Hippocampal formation (tissue), 2 donors: ENCODE measurements at places on chromosomes 3 and 15.
A peak's percentile ranks its signal among the peaks of the same experiment; 100 is the strongest.

DNA sequence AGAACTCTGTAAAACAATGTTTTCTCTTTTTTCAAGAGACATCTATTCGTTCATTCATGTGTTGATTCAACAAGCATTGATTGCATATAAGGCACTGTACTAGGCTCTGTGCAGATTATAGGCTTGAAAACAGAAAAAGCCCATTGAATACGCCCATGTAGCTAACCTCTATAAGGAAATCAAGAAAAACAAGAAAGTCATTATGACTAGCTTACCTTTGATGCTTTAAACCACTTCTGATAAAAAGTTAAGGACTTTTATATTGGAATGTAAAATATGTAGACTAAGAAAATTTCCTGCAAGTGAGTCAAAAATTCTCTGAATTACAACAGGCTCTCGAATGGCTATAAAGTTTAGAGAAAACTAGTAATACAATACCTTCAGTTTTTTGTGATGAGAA, 92.5 kb downstream of the BDH1 start:
- DNase-seq, result no peak

DNA sequence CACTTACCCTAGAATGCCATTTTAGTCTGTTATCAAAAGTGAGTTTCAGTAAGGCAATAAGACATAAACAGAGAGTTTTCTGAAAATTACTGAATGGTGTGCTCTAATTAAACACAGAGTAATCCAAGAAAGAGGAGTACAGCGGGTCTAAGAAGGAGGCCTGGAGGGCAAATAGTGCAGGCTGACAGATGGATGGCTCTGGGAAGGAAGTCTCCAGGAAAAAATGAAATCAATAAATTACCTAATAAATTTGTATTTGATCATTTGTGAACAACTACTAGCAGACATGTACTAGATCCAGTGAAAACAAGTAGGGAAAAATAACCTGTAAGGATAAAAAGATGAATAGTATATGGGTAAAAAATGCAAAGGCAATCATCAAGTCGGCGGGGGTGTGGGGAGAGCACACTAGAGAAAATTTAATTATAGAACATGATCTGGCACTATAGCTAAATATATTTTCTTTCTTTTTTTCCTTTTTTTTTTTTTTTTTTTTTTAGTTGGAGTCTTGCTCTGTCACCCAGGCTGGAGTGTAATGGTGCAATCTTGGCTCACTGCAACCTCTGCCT, 22.6 kb upstream of the GPD1L start:
- no peak for DNase-seq

GRCh38 chr15:80580536-80581260, 114.4 kb upstream of the ABHD17C start:
- DNase-seq, result no peak

DNA sequence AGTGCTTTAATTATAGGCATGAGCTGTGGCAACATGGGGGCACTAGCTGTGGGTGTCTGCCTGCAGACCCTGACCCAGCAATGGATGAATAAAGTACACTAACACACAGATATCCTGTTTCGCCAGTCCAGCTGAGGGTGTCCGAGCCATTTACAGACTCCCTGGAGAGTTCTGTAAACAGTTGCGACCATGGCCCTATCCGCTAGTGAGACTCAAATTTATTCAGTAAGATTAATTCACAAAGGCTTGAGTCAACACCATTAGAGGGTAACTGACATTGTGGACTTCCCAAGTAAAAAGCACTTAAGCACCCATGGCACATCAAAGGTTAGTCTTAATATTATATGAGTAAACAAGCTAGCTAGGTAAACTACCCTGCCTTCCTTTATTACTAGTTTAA, 161.6 kb downstream of the TBL1XR1 start:
- DNase-seq, result no peak

DNA sequence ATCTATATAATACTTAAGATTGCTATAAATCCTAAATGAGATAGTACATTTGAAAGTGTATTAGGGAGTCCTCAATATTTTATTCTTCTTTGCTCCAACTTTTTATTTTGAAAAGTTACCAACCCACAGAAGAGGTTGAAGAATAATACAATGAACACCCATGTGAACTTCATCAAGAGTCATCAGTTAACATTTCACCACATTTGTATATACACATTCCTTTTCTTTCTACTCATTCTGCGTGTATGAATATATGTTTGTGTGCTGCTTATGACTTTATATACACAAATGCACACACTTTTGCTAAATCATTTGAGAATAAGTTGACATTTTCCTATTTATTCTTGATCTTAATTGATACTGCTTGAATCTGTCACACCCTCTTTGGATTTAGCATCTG, 193.3 kb upstream of the CGNL1 start:
- DNase-seq, result no peak

DNA sequence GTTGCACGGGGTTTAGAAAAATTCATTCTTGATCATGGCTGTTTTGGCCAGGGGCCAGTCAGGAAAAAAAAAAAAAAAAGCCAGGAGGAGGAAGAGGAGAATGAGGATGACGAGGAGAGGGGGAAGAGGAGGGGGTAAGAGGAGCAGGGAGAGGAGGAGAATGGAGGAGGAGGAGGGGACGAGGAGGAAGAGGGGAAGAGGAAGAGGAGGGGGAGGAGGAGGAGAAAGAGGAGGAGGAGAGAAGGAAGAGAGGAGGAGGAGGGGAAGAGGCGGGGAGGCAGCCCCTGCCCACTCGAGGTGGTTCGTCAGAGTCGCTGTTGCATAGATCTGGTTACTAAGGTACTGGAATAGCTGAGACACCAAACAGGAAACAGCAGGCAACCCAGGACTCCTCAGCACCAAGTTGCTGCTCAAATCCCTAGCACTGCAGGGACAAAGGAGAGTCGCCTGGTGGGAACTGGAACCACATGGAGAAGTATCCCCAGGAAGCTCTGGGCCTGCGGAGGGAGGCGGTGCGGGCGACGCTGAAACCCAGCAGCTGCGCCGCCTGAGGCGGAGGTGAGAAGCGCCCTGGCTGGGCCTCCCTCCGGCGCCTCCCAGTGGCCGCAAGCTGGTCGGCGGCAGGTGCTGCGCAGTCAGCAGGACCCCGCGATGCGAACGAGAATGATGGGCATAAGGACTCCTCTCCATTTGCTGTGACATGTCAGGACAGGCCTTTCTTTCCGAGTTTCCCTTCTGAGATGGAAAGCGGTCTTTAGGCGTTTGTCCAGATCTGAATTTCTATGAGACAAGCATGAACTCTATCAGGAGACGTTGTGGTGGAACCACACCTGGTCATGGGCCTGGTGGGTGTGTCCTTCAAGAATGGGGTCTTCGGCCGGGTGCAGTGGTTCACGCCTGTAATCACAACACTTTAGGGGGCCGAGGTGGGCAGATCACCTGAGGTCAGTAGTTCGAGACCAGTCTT, 17.5 kb downstream of the FAM240A start:
- peak; percentile 61 for DNase-seq

- no peak for DNase-seq
Observed at GRCh38 chr3:50289130-50289529, 3.1 kb downstream of the IFRD2 start.

DNA sequence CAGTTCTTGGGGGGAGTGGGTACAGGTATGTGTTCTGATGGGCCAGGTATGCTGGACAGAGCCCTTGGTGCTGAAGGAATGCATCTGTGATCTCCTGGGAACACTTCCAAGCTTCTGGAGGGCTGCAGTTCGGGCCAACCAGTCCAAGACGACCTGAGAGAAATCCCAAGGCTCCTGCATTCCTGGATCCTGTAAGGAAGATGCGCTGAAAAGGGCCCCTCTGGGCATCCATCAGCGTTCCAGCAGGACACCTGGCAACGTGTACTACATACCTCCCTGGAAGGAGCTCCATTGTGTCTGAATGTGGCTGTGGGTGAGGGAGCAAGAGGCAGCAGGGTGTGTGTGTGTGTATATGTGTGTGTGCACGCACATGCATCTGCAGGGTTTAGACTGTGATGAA, 144.7 kb downstream of the FAM43A start:
- DNase-seq, result no peak

DNA sequence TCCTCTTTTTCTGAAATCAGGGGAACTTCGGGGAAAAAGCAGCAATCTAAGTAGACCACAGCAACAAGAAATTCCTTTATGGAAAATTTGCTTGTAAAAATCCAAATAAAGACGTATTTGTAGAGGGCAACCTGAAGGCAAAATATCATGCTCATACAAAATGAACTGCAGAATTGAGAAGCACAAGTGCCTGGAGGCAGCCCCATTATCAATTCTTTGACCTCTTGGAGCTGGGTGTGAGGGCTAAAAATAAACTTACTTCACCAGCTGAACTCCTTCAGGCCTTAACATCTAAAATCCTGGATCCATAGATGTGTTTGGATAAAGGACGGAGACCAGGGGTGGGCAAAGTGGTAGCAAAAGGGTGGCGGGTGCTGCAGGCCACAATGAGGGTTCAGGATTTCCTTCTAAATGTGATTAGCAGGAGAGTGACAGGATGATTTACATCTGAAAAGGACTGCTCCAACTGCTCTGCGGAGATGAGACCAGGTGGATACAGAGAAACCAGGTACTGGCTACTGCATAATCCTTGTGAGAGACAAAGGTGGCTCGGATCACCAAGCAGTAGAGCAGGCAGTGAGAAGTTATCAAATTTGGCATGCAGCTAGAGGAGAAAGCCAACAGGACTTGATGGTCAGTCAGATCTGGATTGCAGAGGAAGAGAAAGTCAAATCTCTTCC, 81.7 kb upstream of the TJP1 start:
- DNase-seq, result no peak

GRCh38 chr15:85030301-85030929, 48.8 kb downstream of the PDE8A start:
- no peak for DNase-seq

- peak; percentile 11 for DNase-seq
Observed at GRCh38 chr15:41022487-41023090, 69.3 kb downstream of the CHAC1 start.

DNA sequence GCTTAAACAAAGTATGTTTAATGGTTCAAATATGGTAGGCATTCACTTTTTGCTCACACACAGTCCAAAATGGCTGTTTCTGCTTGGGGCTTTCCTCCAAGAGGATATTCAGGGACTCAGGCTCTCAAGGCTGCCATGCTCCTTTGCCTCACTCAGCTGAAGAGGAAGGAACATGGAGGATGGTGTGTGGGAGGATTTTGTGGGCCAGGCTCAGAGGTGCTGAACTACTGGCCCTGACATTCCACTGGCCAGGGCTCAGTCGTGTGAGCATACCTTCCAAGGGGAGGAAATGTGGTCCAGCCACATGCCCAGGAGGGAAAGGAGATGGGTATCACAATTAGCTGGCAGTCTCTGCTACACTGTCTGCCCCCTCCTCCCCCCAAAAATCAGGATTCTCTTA, 8.7 kb downstream of the PXYLP1 start:
- DNase-seq, result no peak

- DNase-seq, result no peak
Observed at GRCh38 chr15:39406485-39406884, 174.4 kb upstream of the THBS1 start.

- DNase-seq, result no peak
Observed at GRCh38 chr15:56353740-56354139, 11.5 kb upstream of the TEX9 start.

GRCh38 chr15:58258501-58259292, 120.5 kb downstream of the AQP9 start:
- DNase-seq, result no peak

- no peak for DNase-seq
Observed at GRCh38 chr15:39180483-39180933, 400.4 kb upstream of the THBS1 start.

DNA sequence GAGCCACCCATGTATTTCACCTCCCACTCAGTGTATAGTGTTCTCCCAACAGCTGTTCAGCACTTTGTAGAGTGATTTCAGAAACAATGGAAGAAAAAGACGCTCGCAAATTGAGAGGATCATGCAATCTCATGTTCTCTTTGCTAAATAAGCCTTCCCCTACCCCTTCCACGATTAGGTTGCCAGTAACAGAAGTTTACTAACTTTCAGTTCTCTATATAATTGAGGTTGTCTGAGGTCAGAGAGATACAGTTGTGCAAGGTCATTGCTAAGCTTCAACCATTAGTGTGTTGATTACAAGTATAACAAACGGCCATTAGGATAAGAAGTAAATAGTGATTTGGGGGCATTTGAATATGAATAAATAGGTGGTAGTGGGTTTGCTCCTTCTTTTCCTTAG, 99.6 kb downstream of the TUSC7 start:
- DNase-seq, result no peak

GRCh38 chr3:143700431-143700975, 147.8 kb downstream of the SLC9A9 start:
- no peak for DNase-seq

GRCh38 chr3:150174179-150174578, 203.5 kb upstream of the PFN2 start:
- DNase-seq, result no peak

- no peak for DNase-seq
Observed at GRCh38 chr3:172204716-172205115, 165.3 kb downstream of the FNDC3B start.

- no peak for DNase-seq
Observed at GRCh38 chr15:69323893-69324430, 25.2 kb downstream of the PAQR5 start.

DNA sequence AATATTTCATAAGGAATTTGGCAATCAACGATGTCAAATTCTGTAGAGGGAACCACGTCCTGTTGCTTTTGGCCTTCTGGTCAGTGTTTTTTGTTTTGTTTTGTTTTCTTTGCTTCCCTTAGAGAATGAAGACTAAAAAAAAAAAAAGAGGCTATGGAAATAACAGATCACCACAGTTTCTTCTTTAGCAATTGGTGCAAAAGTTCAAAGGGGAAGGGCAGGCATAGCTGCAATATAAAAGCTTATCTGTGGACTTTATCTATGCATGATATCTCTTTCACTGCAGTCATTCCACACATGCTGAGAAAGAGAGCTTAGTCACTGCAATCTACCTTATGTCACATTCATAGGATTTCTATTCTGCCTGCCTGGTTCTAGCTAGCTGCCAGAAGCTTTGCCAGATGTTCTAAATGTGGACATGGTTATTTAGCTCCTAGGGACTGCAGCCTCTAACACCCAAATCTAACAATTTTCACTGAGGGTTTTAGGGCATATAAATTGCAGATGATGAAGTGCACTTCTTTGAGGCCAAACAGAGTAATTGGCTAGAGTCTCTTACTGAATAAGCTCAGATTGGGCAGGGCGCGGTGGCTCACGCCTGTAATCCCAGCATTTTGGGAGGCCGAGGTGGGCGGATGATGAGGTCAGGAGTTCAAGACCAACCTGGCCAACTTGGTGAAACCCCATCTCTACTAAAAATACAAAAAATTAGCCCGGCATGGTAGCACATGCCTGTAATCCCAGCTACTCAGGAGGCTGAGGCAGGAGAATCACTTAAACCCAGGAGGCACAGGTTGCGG, 637.2 kb downstream of the NTRK3 start:
- DNase-seq, result no peak

DNA sequence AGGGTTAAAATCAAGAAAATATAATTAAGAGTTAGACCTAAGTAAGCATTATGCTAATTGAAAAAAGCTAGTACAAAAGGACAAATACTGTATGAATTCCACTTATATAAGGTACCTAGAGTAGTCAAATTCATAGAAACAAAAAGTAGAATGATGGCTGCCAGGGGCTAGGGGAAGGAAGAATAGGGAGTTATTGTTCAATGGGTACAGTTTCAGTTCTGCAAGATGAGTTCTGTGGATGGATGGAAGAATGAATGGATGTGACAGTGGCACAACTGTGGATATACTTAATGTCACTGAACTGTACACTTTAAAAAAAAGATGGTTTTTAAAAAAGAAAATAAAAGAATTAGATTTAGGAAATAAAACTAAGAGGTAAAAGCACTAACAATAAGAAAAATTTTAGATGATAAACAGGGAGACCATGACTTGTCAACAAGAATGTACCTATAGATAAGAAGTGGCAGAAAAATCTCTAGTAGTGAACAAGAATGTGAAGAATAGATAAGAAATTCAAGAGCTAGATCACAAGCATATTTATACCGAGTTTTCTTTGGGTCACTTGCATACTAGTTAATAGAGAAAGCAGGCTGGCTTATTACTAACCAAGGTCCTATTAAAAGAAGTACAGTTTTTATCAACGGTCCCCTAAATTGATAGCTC, 5.5 kb downstream of the IFT80 start:
- DNase-seq, result no peak
